AG04450 (cell line): ENCODE measurements at places on chromosomes 7 and 10.

DNA sequence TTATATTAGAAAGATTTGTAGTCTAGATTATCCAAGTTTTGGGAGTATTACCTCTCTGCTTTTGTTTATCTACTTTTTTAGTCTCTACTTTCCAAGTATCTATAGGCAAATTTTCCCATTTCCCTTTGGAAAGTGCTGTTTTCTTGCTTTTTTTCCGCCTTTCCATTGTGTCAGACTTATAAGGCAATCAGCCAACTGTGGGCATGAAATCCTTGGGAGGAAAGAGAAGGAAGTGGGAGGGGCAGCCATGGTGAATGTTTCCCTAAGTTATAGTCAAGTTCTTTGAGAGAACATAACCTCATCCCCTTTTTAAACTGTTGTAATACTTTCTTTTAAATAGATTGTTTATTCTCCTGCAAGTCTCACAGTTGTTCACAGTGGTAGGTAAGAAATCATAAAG is 52.6 kb downstream of the PTEN start:
- DNase-seq = no peak

DNA sequence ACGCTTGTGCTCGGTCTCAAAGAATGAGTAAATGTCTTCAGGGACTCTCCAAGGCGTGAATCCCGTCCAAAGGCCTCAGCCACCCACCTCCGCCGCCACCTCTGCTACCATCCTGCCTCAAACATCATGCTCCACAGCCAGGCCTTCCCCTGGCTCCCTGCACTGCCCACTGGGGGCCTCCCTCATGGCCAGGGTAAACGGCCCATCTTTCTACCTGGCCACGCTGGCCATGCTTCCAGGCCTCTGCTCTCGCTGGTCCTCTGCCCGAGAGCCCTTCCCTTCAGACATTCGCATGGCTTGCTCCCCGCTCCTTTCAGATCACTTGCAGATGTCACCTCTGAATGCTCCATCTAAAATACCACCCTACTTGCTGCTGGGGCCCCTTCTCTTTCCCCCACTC is 40.2 kb downstream of the ZNF783 start:
- no peak for DNase-seq

DNA sequence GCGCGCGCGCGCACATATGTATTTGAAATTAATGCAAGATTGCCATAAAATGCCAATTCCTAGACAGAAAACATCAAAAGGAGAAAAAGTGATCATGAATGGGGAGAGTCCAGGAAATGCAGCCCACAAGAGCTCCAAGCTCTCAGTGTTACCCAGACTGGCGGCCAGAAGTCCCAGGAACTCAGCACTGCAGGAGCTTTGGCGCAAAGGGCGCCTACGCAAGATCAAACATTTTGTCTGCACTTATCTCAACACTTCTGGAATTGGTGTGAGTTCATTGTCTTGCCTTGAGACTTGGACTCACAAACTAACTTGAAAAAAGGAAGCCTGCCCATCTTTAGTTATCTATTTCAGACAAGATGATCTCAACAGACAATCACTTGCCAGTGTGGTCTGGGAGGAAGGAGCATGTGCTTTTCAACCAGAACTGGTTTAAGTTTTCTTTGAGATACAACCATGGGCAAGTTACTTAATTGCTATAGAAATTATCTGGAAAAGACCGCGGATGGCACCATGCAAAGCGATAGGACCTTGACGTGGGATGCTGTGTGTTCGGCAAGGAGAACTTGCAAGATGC is 77.2 kb downstream of the KIAA1549 start:
- DNase-seq = no peak

GRCh38 chr10:77511498-77512218 is 126.0 kb downstream of the KCNMA1 start:
- no peak for DNase-seq

DNA sequence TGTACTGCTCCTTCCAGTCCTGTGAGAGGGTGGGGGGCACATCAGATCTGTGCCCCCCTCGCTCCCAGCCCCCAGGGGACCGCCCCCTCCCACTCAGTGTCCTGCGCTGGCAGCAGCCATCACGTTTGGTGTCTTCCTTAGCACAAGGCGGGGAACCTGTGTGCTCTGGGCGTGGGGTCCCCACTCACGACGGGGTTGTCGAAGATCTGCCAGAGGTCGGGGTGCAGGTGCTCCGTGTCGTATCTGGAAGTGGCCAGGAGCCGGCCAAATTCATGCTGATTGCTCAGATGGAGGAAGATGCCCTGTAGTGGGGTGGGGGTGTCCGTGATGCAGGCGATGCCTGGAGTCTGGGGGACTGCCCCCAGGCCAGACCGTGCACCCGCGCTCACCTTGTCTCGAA is 7.2 kb downstream of the PLOD3 start:
- no peak for DNase-seq

DNA sequence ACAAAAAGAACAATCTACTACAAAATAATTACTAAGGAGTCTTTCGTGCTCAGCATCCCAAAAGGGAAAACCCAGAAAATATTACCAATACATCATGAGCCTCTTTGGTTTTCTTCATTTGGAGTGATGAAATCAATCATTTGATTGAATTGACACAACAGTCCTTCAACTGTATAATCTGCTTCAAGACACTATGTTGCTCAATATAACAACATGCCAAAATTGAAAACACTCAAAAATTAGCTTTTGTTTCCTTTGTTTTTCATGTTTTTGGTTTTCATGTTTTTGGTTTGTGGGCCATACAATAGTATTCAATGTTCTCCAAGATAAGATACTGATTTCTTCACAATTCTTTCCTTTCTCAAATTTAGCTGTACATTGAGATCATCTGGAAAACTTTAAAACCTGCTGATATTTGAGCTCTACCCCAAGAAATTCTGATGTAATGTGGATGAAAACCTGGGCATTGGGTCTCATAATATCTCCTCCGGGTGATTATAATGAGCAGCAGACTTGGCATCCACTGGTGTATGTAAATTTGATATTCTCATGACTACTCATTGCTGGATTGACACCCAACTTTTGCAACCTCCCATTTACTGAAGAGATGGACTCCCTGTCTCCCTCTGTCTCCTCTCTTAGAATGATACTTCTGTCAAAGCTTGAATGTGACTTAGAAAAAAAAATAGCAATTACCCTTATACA is 4.6 kb downstream of the SOSTDC1 start:
- no peak for DNase-seq

DNA sequence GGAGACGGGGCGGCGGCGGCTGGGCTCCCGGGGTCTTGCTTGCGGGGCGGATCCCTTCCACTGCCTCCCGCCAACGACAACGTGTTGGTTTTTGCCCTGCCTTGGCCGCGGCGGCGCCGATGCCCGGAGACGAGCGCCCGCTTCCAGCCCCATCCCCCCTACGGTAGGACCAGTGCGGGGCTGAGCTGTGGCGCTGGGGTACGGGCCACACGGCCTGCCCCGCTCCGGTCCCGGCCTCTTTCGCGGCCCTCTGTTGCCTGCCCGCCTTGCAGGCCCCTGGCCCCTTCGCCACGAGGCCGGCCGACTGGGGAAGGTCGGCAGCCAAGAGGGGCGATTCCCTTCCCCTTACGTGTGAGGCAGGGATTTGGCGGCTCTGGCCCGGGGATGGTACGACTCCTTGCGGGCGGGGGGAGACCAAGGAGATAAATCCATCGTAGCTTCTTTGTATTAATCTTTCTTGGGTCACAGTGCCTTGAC is 488 bp downstream of the EIF4H start:
- DNase-seq = no peak

- no peak for DNase-seq
Measured at GRCh38 chr7:30931929-30932540, 20.4 kb downstream of the AQP1 start.

- DNase-seq = no peak
Measured at GRCh38 chr7:71784781-71785180, 627.4 kb downstream of the CALN1 start.

GRCh38 chr7:34454381-34454780 is 203.6 kb upstream of the NPSR1 start:
- DNase-seq = no peak
